ENCODE measurements at places on chromosomes 1 and 21. TPM values are rescaled to one million over a fixed set of nuclear protein-coding genes. Genes with fewer than 3 reads are reported as not detected.

DNA sequence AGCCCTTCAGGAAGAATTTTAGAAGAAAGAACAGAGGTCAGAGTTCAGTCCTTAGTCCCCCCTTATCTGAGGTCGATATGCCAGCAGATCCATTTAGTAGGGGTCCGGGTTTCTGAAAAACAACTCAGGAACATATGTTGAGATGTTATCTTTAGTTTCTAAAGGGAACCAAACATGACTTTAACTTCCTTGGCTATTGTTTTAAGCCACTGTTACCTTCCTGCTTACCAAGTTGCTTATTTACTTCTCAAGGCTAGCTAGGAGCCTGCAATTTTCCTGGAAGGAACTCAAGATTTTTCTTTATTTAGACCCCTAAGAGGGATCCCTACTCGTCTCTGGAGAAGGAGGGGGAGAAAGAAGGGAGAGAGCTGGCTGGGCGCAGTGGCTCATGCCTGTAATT lies 54.3 kb downstream of the KCNC4 start:
- DNase-seq: no peak

DNA sequence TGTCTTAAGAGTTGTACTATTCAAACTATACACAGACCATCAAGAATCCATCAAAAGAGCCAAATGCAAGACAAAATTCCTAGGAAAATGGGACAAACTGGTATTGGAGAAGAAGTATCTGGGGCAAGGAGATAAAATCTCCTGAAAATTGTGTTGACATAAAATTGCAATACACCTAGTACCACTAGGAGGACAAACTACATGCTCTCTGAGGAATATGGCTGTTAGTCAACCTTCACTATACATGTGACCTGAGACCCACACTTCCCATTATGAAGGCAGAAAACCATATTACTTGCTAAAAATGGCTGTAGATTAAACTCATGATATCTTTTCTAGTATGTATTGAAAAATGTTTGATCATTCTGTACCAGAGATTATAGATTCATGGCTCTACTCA lies 30.0 kb downstream of the IRF2BP2 start:
- no peak for DNase-seq

DNA sequence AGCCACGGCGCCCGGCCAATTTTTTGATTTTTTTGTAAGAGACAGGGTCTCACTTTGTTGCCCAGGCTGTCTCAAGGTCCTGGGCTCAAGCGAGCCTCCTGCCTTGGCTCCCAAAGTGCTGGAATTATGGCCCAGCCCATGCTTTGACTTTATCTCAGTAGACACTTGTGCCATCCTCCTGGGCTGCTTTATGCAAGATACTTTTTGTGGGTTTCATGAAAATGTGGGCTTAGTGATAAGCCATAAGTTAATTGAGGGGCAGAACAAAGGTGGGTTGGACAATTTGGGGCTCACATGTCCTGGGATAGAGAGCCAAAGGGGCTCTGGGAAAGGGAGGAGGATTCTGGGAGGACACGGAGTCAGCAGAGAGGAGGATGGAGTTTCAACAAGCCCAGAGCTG lies 22.0 kb downstream of the ALPL start:
- DNase-seq: no peak

GRCh38 chr1:230753191-230753585 lies 6.0 kb downstream of the CAPN9 start:
- DNase-seq: no peak

DNA sequence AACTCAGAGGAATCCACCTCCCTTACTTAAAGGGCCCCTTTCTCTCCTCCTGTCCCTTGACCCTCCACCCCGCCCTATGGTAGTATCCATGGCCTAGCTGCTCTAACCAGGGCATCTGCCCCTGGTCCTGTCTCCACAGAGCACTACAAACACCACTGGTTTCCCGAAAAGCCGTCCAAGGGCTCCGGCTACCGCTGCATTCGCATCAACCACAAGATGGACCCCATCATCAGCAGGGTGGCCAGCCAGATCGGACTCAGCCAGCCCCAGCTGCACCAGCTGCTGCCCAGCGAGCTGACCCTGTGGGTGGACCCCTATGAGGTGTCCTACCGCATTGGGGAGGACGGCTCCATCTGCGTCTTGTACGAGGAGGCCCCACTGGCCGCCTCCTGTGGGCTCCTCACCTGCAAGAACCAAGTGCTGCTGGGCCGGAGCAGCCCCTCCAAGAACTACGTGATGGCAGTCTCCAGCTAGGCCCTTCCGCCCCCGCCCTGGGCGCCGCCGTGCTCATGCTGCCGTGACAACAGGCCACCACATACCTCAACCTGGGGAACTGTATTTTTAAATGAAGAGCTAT lies 1.7 kb downstream of the BTG2 start:
- no peak for DNase-seq

ACTN2 gene
- total RNA-seq: 0.26 TPM

AMY1B gene
- not detected for total RNA-seq

FASLG gene
- 5.1 TPM for total RNA-seq

SHC1 gene
- 61.3 TPM for total RNA-seq

ARHGEF19 gene
- total RNA-seq: 14.4 TPM
